PC-3 (cell line): ENCODE measurements at places on chromosomes 5 and 9.

GRCh38 chr9:106310782-106311181 lies 552.2 kb upstream of the ZNF462 start:
- DNase-seq, result no peak

DNA sequence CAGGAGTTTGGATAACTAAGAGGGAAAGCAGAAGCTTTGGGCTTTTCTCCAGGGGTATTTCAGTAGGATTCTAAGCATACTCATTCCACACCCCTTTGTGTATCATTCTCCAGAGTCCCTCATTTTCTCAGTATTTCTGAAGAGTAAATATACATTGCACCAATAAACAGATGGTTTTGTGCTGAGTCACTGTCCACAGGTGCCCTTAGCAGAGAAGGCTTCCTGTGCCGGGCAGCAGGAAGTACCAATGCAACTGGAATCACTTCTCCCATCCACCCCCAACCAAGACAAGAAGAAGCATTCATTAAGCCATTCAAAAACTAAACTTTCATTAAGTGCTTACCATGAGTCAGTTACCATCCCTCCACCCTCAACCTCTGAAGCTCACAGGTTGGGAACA lies 3.6 kb upstream of the CCNJL start:
- DNase-seq, result peak; percentile 98

GRCh38 chr5:56279979-56280378 lies 46.8 kb upstream of the ANKRD55 start:
- DNase-seq, result peak; percentile 85

GRCh38 chr9:124593200-124593599 lies 86.0 kb upstream of the NR5A1 start:
- DNase-seq, result no peak

- peak; percentile 51 for DNase-seq
These were observed 430.8 kb downstream of the ARHGEF28 start for GRCh38 chr5:74056789-74057164.
